ENCODE measurements at places on chromosomes 4 and X.

- DNase-seq: no peak
Observed at GRCh38 chr4:89108091-89108490, 3.2 kb upstream of the TIGD2 start.

- DNase-seq: no peak
Observed at GRCh38 chrX:29237972-29238371, 650.7 kb downstream of the IL1RAPL1 start.

GRCh38 chr4:186912606-186913005 lies 188.9 kb upstream of the FAT1 start:
- DNase-seq: no peak

- no peak for DNase-seq
Observed at GRCh38 chr4:74475091-74475800, 30.3 kb downstream of the AREG start.

DNA sequence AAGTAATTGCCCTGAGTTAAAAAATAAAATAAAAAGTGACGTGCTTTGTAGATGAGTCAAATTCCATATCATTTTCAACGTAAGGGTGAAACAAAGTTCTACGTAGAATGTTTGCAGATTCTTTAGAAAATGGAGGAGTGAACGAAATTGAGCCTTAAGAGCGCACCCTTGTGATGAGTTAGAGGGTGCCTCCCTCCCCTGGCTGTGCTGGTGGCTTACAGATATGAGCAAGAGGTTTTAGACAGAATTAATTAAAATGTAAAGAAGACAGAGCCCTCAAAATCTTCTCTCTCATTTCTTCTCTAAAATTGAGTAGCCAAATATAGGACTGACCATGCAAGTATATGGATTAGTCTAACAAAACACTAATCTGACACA lies 30.2 kb upstream of the LGI2 start:
- no peak for DNase-seq
